ENCODE measurements at places on chromosomes 5 and 9.
A peak's percentile ranks its signal among the peaks of the same experiment; 100 is the strongest.

DNA sequence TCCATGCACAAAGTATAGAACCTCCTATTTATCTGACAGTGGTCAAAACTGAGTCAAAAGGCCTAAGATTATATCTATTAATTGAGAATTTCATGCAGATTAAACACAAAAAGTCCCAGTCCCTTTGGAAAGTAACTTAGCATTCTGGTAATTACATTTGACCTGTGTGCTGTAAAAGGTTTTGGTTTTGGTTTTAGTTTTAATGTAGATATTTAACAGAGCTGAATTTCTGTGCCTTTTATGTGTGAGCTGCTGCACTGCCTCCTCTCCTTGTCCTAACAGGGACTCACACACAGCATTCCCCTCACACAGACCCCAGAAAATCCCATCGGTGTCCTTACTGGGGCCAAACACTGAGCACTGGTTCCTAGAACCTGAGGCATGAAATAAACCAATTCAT is 31.0 kb upstream of the FSD1L start:
- no peak for DNase-seq

DNA sequence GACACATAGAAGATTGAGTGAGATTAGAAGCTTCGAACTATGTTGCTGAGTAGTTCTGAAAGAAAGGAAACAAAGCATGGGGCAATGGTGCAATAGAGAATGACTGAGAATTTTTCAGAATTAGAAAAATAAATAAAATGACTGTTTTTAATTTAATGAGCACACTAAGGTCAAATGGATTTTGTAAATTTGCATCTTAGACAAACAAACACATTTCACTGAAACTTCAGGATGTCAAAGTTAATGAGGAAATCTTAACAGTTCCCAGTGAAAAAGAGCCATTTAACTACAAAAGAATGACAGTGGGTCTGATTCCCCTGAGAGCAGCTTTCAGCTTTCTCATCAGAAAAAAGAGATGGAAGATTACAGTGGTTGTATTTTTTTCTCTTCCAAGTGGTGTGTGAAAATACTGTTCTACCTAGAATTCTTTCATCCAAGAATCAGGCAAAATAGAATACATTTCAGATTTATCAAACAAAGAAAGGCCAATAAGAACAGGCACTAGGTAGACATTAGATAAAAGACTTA is 591.9 kb downstream of the SEMA5A start:
- no peak for DNase-seq

DNA sequence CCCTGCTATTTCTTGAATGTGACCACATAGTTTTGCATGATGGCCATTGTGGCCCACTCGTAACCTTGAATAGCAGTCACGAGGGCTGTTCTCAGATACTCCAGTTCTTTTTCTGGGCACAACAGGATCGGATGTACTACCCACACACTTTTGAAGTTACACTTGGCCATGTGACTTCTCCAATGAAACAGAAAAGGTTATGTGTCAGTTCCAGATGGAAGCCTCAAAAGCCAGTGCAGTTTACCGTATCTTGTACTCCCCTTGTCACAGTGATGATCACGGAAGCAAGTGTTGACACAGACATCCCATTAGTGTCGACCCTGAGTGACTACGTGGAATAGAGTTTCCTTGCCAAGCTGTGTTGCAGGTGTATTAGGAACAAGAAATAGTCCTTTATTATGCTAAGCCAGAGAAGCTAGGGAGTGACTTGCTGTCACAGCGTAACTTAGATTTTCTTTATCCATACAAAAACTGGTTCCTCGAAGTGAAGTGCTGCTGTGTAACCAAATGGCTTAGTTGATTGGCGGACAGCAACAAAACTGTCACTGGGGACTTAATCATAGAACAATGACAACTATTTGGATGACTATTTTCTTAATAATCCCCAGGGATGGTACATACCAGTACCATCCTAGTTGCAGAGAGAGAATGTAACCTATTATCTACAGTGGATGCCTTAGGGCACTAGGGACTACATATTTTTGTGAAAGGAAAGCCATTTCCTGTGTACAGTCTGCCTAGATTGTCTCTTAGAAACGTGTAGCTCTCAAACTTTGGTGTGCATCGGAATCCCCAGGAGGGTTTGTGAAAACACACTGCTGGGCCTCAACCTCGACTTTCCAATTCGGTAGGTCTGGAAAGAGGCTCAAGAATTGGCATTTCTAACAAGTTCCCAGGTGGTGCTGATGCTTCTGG is 90.1 kb upstream of the DMRT1 start:
- DNase-seq = no peak

GRCh38 chr5:158727136-158727535 is 372.6 kb downstream of the EBF1 start:
- no peak for DNase-seq

DNA sequence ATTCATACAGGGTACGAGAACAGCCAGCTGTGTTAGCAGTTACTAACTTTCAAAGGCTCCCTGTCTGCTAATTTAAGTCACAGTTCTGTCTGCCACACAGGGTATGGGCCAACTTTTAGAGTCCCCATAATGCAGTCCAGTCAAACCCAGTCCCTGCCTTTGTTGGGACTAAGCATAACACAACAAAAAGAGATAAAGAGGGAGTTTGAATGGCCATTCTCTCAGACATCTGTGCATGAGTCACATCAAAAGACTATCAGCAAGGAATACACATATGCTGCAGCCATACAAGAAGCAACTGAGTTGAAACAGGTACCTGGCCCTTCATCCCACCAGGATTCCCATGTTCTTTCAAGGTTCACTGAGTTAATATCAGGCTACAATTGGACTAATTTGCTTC is 744.5 kb upstream of the C9orf72 start:
- DNase-seq = no peak

DNA sequence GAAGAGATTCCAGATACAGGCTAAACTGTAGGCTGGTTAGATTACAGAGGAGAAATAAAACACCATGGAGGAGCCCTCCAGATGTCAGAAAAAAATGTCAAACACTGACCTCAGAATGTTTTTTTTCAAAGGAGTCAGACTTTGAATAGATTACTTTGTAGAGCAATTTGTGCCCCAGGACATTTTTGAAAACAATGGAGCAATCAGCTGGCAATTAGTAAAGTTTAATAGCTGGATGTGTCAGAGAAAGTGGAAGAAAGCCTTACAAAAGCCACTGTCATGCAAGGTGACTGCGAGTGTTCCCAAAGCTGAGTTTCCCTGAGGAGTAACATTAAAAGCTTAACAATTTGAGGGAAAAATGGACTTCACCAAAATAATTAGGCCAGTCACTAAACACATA is 417.8 kb upstream of the CTNND2 start:
- no peak for DNase-seq

- DNase-seq = peak; percentile 5
Observed at GRCh38 chr9:20319641-20320337, 302.5 kb downstream of the MLLT3 start.

DNA sequence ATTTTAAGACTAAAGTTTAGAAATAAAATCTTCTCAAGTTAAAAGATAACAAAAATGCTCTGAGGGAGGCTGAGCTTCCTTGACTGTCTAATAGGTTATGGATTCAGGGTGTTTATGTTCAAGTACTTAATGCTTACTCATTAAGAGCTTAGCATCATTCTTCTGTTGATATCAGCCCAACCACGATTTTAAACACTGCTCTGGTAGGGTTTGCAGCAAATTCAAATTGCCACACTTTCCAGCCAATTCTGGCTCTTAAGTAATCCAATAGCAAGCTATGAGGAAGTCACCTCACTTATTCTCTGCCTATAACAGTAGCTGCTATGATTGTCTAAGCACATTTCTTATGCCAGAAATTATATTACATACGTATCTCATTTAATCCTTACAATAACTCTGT is 191.0 kb upstream of the KIF2A start:
- no peak for DNase-seq

GRCh38 chr5:601771-602465 is 10.2 kb upstream of the CEP72 start:
- no peak for DNase-seq

- DNase-seq = no peak
Observed at GRCh38 chr5:163846512-163846911, 341.1 kb downstream of the MAT2B start.

DNA sequence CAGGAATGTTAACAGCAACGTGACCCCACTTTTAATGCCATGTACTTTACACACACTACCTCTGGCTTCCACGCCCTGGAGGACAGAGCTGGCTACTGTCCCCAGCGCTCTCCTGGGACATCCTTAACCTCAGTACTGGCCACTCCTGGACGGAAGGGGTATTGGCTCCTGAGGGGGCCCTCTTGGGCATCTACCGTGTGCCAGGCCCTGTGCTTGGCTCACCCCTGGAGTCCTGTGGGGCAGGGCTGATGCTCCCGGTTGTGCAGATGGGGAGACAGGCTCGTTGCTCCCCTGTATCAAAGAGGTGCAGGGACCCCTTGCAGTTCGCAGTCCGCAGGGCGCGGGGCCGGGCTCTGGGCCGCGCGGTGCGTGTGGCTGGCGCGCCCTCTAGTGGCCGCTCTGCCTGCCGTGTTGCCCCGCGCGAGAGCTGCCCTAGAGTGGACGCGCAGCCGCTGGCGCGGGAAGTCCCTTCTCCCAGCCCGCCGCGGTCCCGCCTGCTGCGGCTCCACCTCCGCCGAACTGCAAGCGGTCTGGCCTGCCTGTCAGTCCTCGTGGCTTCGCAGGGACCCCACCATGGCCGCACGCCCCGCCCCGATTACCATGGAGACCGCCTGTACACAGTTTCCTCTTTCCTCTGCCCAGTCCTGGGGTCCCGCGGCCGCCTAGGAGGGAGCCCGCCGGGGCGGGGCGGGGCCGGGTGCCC is at the start of gene WDR38:
WDR38 (plus strand) TSS at position 632 of the 703 bp plus-strand sequence. CDS start 72 bp downstream, outside the sequence.
- DNase-seq = peak; percentile 58

- DNase-seq = no peak
Observed at GRCh38 chr5:56631719-56632118, 183.6 kb upstream of the MAP3K1 start.

DNA sequence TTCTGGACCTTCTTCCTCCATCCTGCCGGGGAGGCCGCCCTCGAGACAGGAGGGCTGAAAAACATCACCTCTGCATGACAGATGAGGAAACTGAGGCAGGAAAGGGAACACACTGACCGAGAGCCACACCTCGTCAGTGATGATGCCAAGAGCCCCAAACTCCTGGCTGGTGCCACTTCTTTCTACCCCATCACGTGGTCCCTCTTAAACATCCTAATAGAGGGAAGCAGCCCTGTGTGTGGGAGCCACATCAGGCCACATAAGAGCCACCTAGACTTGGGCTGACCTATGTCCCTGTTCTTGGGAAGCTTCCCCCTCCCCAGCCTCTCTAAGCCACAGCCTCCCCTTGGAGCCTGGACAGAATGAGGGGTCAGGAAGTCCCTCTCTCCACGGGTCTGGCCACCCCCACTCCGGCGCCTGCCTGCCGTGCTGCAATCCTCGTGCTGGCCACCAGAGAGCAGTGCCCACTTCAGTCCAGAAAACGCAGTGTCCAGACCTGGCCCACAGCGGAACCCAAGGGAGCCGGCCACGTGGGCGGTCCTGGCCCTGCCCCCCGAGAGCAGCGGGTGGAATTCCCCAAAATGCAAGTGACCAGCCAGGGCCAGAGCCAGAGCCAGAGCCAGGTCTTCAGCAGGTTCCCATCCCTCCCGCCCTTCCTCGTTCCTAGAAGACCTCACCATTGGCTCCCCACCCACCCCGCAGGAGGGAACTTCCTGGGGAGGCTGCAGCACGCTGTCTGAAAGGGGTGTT is 54.7 kb upstream of the SARDH start:
- DNase-seq = no peak

DNA sequence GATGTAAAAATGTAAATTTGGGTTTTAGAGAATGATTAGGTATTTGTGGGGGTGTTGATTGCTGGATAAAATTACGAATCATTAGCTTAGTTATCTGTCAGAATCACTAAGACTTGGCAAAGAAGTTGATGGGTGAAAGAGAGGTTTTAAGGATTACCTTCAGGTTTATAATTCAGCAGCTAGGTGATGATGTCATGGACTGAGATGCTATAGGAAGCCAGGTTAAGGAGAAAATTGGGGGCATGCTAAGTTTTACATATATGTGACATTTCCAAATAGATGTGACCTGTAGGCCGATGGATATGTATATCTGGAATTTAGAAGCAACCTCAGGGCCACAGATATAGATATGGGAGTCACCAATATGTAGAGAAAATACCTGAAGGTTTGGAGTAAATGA is 228.0 kb downstream of the FER start:
- DNase-seq = no peak

DNA sequence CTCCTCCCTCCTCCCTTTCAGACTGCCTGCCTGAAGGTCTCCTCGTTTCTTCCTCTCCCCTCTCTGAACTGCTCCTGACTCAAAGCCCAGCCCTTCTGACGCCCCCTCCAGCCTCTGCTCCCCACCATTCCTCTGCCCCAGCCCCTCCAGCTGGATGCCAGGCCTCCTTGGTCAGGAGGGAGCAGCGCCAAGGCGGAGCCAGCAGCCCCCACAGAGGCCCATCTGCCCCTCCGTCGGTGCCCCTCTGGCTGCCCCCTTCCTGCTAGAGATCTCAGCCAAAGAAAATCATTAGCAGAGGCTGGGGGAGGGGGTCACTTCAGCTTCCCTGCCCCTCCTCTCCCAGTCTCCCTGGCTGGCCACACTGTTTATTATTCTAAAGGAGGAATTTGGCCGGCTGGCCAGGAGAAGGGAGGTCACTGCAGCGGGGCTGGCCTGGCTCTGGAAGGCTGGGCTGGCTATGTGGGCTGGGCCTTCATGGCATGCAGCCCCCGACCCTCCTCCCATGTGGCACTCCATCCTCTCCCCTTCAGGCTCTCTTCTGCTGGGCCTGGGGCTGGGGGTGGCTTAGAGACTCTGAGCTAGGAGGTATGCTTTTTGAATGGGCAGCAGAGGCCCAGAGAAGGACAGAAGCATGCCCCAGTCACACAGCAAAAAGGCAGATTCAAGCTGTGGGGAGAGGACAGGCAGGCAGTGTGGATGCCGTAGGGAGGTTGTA is 16.9 kb downstream of the PDGFRB start:
- no peak for DNase-seq

DNA sequence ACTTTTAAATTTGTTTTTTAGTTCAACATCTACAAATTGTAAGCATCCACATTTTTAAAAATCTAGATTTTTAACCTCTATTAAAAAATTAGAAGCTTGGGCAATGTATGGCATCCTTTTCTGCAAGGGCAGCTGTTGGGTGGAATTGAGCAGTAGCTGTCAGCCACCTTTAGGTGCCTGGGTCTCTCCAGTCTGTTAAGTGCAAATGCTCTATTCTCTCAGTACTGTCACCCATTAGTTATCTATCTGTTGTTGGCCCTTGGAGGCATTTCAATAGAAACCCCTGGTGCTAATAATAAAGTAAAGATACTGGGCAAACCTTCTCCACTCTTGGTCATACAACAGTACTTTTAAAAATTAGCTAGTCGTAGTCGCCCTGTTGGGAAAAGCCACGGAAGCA is 63.6 kb downstream of the PIP5K1B start:
- no peak for DNase-seq
